ENCODE measurements at places on chromosomes 7 and 10. TPM values are rescaled to one million over a fixed set of nuclear protein-coding genes. Genes with fewer than 3 reads are reported as not detected.

The ST8SIA6 gene
- polyA plus RNA-seq = 0.94 TPM

The CDK14 gene
- 15.2 TPM for polyA plus RNA-seq

The EGR2 gene
- 16.1 TPM for polyA plus RNA-seq

The ATAD1 gene
- 31.6 TPM for polyA plus RNA-seq

The DNAJC12 gene
- polyA plus RNA-seq = 6.2 TPM

The LIPF gene
- not detected for polyA plus RNA-seq

The PODXL gene
- 84.1 TPM for polyA plus RNA-seq

The HOXA9 gene
- 4.4 TPM for polyA plus RNA-seq

The TEX47 gene
- polyA plus RNA-seq = not detected

The NACAD gene
- 3.9 TPM for polyA plus RNA-seq

The GRK5 gene
- polyA plus RNA-seq = 8.7 TPM

The C7orf33 gene
- polyA plus RNA-seq = not detected

The C10orf67 gene
- polyA plus RNA-seq = not detected

The SPDYE9 gene
- 0.38 TPM for polyA plus RNA-seq

The CCDC7 gene
- 2.0 TPM for polyA plus RNA-seq

Measured in hepatocyte (in vitro differentiated cells).